ENCODE measurements at places on chromosomes 11 and 22. TPM values are rescaled to one million over a fixed set of nuclear protein-coding genes. Genes with fewer than 3 reads are reported as not detected.
A peak's percentile ranks its signal among the peaks of the same experiment; 100 is the strongest.

HBG1 gene
- total RNA-seq = not detected

DNA sequence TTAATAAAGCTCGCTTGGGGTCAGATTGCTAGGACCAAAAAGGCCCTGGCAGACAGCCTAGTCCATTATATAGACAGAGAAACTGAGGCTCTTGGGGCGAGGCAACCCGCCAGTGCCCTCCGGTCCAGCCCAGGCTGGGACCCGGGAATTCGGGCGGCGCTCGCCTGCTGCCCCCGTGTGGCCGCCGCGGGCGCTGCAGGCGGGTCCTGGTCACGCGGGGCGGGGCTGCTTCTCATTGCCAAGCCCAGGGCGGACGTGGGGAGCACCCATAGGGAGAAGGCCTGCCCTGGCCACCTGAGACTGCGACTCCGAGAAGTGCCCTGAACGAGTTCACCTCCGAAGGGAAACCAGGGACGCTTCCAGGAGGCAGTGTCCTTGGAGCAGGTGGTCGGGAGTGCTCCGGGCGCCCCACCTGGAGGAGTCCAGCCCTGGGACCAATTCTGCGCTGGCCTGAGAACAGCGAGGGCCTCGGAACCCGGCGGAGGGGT is 36.0 kb upstream of the CSNK1E start:
- peaks cover 7% of the 10 kb centered on the region for H3K4me1 ChIP-seq
- H3K27me3 ChIP-seq = no peaks in the 10 kb centered on the region
- H3K36me3 ChIP-seq = no peaks in the 10 kb centered on the region
- no peak overlapping the region for H3K27ac ChIP-seq

DNA sequence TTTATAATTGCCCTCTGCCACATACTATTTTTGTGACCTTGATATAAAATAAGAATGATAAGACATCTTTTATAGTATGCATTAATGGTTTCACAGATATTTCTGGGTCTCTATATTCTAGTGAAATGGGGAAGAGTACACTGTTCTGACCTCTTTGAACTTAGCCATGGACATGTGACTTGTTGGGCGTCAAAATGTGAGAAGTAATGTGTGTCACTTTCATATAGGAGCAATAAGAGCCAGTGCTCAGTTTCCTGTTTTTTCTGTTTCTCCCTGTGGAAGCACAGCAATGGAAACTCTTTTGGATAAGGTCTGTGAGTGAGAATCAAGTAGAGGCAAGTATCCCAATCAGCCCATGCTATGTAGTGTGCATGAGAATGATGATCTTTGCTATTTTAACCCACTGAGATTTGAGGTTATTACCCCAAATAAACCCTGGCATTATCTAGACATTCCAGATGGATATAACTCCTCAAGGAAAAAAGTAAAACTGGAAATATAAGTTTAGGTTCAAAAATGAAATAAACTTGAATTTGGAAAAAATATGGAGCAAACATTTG is 60.7 kb downstream of the RAB38 start:
- no peak for DNase-seq
- H3K27ac ChIP-seq = no peak overlapping the region
- H3K36me3 ChIP-seq = no peaks in the 10 kb centered on the region
- H3K27me3 ChIP-seq = no peaks in the 10 kb centered on the region

DNA sequence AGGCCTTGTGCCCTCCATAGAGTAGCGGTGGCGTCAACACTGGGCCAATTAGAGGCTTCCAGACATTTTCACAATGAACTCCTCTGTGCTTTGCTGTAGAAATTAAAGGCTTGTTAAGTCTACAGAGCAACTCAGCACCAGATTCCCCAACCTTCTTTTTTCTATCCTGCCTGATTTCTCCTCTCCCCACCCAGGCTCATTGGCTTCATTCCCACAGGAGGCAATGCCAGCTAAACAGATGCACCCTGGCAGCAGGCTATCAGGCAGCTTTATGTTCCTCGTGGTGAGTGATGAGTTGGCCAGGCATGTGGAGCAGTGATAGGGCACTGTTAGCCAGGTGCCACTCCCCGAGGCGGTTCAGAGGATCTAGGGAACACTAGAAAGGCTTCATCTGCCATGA is 4.8 kb downstream of the DIXDC1 start:
- no peaks in the 10 kb centered on the region for H3K36me3 ChIP-seq
- peak overlapping the region; percentile 72 for H3K27ac ChIP-seq

DNA sequence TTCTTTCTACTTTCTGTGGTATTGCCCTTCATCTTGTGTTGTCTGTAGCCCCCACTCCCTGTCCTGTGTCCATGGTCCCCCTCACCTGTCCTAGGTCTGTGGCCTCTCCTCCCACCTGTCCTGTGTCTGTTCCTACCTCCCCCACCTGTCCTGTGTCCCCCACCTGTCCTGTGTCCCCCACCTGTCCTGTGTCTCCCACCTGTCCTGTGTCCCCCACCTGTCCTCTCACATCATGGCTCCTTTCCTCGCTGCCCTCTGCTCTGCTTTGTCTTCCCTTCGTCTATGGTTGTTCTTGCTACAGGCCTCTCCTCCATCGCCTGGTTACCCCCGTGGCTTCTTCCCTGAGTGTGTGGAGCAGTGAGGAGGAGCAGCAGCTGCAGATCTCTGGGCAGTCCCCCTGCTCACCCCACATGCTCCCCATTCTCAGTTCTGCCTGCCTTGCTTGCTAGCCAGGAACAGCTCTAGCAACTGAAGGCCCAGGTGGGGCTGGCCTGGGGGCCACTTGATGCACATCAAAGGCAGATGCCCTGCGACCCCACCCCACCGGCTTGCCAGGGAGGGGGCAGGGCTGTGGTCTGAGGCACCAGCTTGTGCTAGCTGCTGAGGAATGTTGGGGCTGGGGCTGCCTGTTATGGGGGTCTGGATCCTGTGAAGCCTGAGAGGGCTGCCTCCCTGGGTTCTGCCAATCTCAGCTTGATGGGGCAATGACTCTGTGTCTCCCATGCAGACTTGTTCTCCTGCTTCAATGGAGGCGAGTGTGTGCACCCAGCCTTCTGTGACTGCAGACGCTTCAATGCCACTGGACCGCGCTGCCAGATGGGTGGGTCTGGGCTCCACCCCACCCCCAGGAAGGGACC is 5.6 kb downstream of the OTOG start:
- H3K27me3 ChIP-seq = no peaks in the 10 kb centered on the region
- H3K4me3 ChIP-seq = no peak overlapping the region
- no peak overlapping the region for H3K27ac ChIP-seq

GRCh38 chr22:20115691-20116375 is at the start of gene RANBP1:
TSS of gene RANBP1 (plus strand) at chr22:20116104. CDS start at chr22:20116185, 81 bp downstream.
- peak within 1 kb of the TSS; percentile 80 for H3K4me3 ChIP-seq
- H3K27me3 ChIP-seq = no peaks in the 10 kb centered on the region
- no peak for DNase-seq
- peaks cover 21% of the 10 kb centered on the region for H3K4me1 ChIP-seq

GRCh38 chr22:35489239-35489638 is 51.4 kb upstream of the RASD2 start:
- H3K27me3 ChIP-seq = no peaks in the 10 kb centered on the region
- DNase-seq = no peak
- no peak overlapping the region for H3K4me3 ChIP-seq
- no peaks in the 10 kb centered on the region for H3K4me1 ChIP-seq
- no peaks in the 10 kb centered on the region for H3K36me3 ChIP-seq

OR51B5 gene
- total RNA-seq = not detected

All from SJSA1 (cell line).